ENCODE measurements at places on chromosomes 6 and 20.

GRCh38 chr6:110643175-110643574, 166.8 kb upstream of the SLC22A16 start:
- no peak for DNase-seq

DNA sequence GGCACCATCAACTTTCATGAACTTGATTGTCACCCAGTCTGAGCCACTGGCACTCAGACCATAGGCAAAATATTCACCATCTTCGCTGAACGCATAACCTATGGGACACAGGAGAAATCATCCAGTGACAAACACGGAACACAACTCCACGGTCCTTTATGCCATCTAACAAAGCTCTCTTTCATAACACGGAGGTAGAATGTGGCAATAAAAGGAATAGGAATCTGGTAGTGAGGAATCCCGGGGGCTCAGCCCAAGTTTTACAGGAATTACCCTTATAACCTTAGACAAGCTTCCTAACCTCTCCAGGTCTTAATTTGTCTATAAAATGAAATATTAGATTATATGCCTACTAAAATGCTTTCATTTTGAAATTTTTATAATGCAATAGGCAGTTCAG, 29.4 kb downstream of the PREP start:
- DNase-seq: no peak

DNA sequence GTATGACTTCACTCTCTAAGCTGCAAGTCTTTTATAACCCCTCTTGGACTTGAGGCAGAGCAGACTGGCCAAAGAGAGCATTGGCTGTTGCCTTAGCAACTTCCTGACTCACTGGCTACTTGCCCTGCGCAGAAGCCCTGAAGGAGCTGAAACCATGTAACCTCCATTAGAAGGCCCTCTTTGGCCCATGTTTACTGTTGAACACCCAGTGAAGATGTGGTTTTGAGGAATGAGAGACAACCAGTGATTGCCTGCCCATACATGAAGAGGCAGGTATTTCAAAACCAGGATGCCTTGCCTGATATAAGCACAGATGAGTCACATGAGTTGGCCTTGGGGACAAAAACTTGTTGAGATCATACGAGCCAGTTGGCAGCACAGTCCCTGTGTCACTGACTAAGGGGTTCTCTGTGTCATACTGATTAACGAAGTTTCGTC, 182.5 kb downstream of the EDN1 start:
- DNase-seq: no peak

- no peak for DNase-seq
Observed at GRCh38 chr20:41249411-41250281, 67.9 kb downstream of the ZHX3 start.

- no peak for DNase-seq
Observed at GRCh38 chr20:13960119-13960518, 30.3 kb downstream of the SEL1L2 start.

GRCh38 chr6:25010176-25010575, 74.4 kb upstream of the RIPOR2 start:
- no peak for DNase-seq

DNA sequence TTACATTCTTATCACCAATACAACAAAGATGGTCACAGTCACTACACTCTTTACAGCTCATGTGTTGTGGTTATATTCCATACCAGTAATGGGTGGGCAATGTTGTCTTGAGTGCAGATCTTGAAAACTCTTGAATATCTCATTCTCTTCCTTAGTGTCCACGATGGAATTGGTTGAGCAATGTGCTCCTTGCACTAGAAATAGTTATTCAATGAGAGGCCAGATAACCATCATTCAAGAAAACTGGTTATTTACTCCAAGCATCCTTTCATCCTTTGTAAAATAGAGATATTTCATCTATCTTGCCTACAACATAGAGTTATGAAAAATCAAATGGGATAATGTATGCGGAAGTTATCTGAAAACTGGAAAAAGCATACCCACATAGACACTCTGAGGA, 215.9 kb downstream of the ARHGAP18 start:
- no peak for DNase-seq

DNA sequence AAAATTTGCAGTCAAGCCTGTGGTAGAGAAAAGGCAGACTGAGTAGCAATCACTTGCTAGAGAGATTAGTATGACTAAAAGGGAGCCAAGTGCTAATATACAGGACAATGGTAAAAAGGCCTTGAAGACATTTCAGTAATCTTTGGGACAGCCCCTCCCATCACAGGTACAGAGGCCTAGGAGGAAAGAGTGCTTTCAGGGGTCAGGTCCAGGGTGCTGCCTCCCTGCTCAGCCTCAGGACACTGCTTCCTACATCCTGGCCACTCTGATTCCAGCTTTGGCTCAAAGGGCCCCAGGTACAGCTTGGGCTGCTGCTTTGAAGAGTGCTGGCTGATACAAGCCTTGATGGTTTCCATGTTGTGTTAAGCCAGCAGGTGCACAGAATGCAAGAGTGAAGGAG, 543.5 kb downstream of the MMUT start:
- no peak for DNase-seq

GRCh38 chr6:23184351-23184750, 615.0 kb downstream of the HDGFL1 start:
- DNase-seq: no peak

- no peak for DNase-seq
Observed at GRCh38 chr20:226958-227357, at the start of gene DEFB129. TSS of gene DEFB129 (plus strand) at chr20:227258. CDS start at chr20:227289, 31 bp downstream.

GRCh38 chr6:145028144-145028818, 707.0 kb downstream of the EPM2A start:
- no peak for DNase-seq

DNA sequence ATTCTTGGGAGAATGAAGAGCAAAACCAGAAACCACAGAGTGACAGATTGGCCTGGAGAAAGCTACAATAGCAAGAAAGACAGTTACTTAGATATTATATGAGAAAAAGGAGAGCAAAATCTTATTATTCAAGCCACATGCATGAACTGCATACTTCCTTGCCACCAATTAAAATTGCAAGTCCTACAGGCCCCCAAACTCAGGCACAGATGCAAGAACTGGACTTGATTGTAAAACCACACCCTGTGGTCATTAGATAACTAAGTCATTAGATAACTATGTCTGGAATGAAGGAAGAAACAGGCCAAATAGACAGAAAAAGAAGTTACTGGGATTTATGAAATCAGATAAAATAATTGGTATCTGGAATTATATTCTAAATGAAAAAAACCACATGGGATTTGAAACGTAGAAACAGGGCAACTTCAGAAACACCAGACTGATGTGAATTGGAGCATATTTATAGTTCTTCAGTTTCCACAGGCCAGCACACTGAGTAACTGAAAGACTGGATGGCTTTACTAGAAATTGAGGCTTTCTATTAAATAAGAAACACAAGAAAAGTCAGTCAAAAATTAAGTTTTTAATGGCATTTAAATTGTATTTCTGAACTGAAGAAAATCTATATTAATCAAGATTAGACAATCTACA, 49.4 kb upstream of the CARMIL1 start:
- no peak for DNase-seq

- DNase-seq: no peak
Observed at GRCh38 chr6:29946223-29947076, 4.1 kb downstream of the HLA-A start.

GRCh38 chr6:30121446-30122366, 8.8 kb upstream of the TRIM31 start:
- DNase-seq: no peak

DNA sequence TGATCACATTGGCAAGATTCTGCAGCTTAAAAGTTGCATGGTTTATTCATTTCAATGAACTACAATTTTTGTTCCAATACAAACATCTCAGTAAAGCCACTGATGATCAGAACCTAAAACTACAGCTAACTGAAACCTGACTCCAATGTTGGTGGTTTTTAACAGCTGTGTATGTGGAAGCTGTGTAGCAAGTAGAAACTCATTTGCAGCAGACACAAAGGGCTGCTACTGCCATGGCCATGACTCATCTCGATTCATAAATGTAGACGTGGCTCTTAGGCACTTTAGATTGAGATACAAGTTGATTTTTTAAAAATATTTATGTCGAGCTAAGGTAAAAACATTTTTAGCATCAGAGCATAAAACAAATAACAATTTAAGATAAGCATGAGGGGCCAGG, 19.5 kb upstream of the MAP3K4 start:
- no peak for DNase-seq

DNA sequence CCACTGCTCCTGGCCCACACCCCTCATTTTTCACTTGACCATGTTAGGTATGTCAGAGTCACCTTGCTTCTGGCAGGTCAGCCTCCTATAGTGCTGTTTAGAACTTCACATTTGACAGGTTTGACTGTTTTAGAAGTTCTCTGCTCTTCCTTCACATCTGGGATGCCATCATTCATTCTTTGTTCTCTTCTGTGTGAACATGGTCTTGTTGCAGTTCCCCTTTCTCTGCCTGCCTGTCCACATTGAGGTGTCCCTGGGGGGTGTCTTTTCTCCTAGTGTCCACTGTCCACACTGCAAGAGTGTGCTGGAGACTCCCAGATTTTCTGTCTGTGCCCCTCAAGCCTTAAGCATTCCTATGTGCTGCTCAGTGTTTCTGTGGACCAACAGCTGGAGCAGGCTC, 89.5 kb downstream of the JARID2 start:
- DNase-seq: no peak

- DNase-seq: no peak
Observed at GRCh38 chr20:21513881-21514540, at the start of gene NKX2-2. TSS of gene NKX2-2 (minus strand) at chr20:21514064. CDS start at chr20:21513669, 395 bp downstream.

DNA sequence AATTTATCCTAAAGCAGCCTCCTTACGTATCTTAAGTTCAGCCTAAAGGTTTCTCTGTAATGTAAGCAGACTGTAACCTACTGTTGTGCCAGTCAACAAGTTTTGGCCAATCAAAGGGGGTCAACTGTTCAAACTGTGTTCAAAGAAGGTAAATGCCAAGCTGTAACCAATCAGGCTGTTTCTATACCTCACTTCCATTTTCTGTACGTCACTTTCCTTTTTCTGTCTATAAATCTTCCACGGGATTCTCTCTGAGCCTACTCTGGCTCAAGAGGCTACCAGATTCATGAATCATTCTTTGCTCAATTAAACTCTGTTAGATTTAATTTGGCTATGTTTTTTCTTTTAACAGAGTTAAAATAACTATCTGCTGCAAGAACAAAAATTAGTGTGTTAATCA, 5.1 kb upstream of the CALHM6 start:
- no peak for DNase-seq

DNA sequence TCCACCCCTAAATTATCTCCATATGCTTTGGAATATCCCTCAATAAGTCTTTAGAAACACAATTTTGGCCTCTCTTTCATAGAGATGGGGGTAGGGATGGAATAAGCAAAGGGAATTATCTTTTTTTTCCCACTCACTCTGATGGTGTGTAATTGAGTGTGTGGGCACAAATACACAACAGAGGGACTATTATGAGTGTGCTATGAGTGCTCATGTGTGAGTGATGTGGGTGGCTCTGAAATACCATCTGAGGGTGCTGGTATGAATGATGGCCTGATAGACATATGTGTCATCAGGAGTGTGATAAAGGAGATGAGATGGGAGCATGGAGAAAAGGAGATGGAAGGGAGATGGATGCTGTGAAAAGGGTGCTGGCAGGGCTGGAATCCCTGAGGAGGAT, 35.6 kb downstream of the GSS start:
- no peak for DNase-seq

GRCh38 chr6:2680264-2680922, 70.3 kb downstream of the MYLK4 start:
- DNase-seq: no peak

DNA sequence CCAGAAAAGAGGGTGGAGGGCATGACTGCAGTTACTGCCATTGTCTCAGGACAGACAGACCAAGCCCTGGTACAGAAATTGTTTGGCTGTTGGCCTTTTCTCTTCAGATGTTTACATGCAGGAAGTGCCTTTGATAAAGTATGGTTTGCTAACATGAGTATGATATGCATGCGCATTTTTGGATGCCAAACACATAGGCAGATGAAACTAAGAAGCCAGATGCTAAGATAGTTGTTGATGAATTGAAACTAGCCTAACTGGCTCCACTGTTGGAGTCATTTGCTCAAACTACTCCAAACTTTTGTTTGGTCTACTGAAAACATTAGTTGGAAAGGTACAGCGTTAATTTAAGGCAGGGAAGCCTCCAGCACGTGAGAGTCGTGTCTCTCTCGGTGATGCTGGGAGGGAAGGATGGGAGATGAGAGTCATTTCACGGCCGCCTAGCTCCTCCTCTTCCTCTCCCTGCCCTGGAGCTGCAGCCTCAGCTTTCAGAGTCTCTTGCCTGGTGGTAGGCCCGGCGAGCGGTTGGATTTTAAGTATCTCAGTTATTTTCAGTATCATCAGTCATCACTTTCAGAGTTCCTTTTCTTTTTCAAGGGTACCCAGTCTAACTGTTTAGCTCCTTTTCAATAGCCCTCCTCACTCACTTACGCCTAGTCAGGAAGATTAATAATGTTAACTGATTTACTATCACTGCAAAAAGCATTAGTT, 29.7 kb downstream of the RREB1 start:
- DNase-seq: no peak

GRCh38 chr20:56223352-56223751, 25.2 kb upstream of the MC3R start:
- no peak for DNase-seq

DNA sequence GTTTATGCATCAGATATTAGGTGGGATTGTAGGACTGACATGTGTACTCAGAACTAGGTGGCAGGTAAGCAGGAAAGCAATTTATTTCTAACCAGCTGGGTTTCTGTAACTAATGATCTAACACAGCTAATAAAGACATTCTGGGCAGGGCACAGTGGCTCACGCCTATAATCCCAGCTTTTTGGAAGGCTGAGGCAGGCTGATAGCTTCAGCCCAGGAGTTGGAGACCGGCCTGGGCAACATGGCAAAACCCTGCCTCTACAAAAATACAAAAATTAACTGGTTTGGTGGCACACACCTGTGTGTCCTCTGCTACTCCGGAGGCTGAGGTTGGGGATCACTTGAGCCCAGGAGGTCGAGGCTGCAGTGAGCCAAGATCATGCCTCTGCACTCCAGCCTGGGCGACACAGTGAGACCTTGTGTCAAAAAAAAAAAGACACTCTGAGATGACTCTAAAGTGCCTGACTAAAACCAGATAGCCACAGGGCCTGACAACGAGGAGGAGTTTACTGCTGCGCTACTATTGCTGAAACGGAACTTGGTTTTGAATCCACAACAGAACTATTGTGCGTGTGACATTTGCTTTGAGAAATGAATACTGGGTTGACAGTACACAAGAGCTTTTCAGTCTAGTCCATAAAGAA, 29.2 kb upstream of the CEP85L start:
- DNase-seq: no peak

DNA sequence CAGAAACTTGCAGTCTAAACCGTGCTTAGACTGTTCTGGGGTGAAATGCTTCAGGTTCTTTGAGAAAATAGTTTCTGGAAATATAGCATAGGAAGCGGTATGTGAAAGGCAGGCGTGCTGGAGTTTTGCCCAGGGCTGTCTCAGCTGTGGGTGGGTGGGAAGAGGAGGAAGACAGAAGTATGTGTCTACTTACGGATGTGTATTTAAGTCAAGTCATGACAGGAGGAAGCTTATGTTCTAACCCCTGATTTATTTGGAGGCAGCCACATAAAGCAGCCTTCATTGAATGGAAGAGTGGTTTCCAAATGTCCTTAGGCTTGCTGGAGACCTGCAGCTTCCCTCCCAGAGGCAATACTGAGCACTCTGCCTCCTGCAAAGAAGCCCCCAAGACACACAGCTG, 345.8 kb upstream of the PRND start:
- DNase-seq: no peak

Data from stimulated activated CD4-positive, alpha-beta T cell treated with anti-CD3 and anti-CD28 coated beads, Interleukin-12 subunit alpha, Interleukin-12 subunit beta, amount 100 ng/mL, for 24 hours (primary cell).